ENCODE measurements at places on chromosomes 12 and 14.

- no peak for DNase-seq
Observed at GRCh38 chr12:115268451-115268850, 584.5 kb upstream of the TBX3 start.

DNA sequence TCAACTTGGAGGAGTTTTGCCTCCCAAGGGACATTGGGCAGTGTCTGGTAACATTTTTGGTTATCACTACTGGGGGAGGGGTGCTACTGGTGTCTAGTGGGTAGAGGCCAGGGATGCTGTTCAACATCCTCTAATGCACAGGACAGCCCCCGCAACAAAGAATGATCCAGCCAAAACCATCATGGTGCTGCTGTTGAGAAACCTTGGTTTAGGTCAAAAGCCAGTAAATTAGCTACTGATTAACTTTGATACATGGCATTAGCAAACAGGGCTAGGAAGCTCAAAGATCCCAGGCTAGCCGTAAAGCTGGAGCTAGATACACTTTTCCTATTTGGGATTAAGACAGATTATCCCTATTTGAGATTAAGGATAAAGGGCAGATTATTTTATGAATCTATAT is 8.8 kb downstream of the ALKBH2 start:
- DNase-seq: no peak

DNA sequence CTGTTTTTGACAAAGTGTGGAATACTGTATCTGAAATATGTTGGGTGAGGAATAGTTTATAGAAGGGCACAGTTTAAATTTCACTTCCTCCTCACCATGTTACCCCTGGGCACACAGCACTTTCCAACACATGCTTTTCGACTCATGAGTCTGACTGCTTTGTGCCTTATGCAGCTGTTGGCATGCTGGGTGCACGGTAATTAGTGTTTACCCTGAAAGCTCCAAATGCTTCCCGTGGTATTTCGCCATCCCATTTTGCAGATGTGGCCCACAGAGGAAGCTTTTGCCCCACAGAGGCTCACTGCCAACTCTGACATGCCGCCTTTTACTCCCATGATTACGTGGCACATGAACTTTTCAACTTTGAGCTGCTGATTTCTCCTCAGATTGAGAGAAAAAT is 168.6 kb downstream of the PRKCH start:
- no peak for DNase-seq

GRCh38 chr12:110279566-110280375 is 1.3 kb upstream of the ATP2A2 start:
- DNase-seq: no peak
